ENCODE measurements at places on chromosomes 5 and 9. TPM values are rescaled to one million over a fixed set of nuclear protein-coding genes. Genes with fewer than 3 reads are reported as not detected.

DOLPP1 gene
- 14.7 TPM for total RNA-seq

CCDC171 gene
- 2.3 TPM for total RNA-seq

PTGES gene
- total RNA-seq, result 9.8 TPM

MLANA gene
- total RNA-seq, result not detected

Measured in left lung (tissue), 14 donors.